ENCODE measurements at places on chromosomes 4 and X.

- H3K27ac ChIP-seq, result no peak overlapping the region
- DNase-seq, result no peak
- H3K27me3 ChIP-seq, result no peaks in the 10 kb centered on the region
- no peaks in the 10 kb centered on the region for H3K36me3 ChIP-seq
These were observed 44.7 kb downstream of the SCD5 start for GRCh38 chr4:82753725-82754410.

DNA sequence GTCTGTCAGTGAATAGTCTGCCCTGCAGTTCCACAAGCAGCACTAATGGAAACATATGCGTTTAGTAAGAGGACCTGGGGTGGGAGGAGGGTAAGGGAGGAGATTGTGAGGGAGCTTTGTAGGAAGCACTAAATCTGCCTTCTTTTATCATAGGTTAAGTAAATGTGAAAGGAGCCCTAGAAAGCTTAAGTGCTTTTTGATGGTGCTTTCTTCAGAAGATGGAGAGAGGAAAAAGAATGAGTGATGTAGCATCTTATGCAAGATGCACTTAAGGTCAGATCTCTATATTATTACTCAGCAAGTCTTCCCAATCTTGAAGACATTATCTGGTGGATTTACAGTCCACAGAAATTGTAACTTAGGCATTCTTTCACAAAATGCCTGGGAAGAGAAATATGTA lies 322.7 kb downstream of the PDHA2 start:
- H3K4me3 ChIP-seq, result no peak overlapping the region
- no peaks in the 10 kb centered on the region for H3K4me1 ChIP-seq

- DNase-seq, result no peak
- H3K4me3 ChIP-seq, result no peak overlapping the region
- H3K4me1 ChIP-seq, result no peaks in the 10 kb centered on the region
- no peak overlapping the region for H3K27ac ChIP-seq
These were observed 115.7 kb downstream of the NDST4 start for GRCh38 chr4:114997576-114998247.

DNA sequence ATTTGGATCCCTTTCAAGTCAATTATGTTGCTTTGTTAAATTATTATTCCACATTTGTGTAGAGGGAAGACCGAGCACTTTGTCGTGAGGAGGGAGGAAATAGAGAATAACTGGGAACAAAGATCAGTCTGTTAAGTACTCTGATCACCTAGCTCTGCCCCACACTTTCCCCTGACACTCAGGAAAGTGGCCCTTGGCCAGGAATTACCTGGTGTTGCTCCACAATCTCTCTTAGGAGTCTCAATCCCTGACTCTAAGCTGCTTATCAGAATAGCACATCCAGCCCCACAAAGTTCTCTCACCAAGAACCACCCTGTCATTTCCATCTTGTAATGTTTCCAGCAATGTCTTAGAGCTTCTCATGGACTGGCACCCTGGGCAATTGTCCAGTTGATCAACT lies 83.8 kb upstream of the BMPR1B start:
- H3K27me3 ChIP-seq, result no peaks in the 10 kb centered on the region
- no peak overlapping the region for H3K27ac ChIP-seq
- no peaks in the 10 kb centered on the region for H3K36me3 ChIP-seq
- no peak for DNase-seq

GRCh38 chr4:676871-677235 lies 2.5 kb downstream of the MYL5 start:
- H3K27me3 ChIP-seq, result no peaks in the 10 kb centered on the region
- peaks cover 19% of the 10 kb centered on the region for H3K4me1 ChIP-seq
- no peak for DNase-seq
- H3K4me3 ChIP-seq, result no peak overlapping the region
